Stimulated activated CD8-positive, alpha-beta memory T cell treated with anti-CD3 and anti-CD28 coated beads, Interleukin-4, amount 100 ng/mL, for 4 hours (primary cell): ENCODE measurements at places on chromosomes 12 and 14.

GRCh38 chr14:77043984-77044485, 15.5 kb upstream of the IRF2BPL start:
- DNase-seq = no peak

- no peak for DNase-seq
Measured at GRCh38 chr14:38391334-38391733, 135.4 kb upstream of the CLEC14A start.

DNA sequence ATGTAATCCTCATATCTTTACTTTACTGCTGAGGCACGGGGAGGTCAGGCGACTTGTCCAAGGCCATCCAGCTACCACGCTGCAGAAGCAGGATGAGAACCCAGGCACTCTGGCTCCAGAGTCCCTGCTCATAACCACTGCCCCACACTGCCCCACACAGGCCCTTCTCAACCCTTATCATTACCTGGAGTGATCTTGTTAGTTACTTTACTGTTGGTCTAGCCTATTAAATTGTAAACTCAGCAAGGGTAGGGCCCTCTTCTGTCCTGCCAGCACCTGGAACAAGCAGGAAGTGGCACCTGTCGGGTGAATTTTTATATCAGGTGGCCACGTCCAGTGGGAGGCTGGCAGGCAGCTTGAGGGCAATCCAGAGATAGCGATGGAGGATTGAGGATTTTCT, 12.2 kb downstream of the FAIM2 start:
- DNase-seq = no peak

DNA sequence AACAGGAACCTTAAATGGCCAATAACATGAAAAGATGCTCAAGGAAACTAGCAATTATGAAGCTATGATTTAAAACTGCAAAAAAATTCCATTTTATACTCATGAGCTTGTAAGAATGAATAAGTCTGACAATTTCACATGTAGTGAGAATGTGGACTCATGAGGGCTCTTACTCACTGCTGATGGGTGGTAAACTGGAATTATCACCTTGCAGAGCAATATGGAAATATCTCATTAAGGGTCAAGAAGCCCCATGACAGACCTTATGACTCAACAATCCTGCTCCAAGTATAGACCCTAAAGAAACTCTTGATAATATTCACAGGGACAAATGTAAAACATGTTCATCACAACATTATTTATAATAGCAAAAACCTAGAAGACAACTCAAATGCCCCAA, 23.5 kb upstream of the SMAGP start:
- no peak for DNase-seq

DNA sequence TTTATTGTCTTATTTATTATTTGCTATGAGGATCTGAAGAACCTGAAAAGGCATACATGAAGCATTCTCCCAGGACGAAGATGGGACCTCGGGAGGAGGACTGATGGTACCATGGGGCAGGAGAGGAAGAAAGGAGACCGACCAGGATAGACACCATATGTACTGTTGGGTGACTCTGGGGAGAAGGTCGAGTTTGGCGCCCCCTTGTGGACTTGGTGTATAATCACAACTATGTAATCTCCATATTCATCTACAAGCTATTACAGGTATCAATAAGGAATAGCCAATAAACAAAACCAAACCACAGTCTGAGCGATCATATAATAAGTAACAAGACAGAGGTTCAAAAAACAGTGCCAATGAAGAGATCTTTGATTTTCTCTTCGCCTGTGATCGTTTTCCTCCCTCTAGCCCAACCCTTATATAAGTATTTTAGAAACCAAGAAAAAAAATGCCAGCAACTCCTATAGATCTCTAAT, 139.1 kb downstream of the SPTSSA start:
- DNase-seq = peak; percentile 65

GRCh38 chr12:124498275-124499189, 68.9 kb downstream of the NCOR2 start:
- DNase-seq = no peak

- DNase-seq = no peak
Measured at GRCh38 chr12:77064896-77065360, 441 bp downstream of the E2F7 start.

DNA sequence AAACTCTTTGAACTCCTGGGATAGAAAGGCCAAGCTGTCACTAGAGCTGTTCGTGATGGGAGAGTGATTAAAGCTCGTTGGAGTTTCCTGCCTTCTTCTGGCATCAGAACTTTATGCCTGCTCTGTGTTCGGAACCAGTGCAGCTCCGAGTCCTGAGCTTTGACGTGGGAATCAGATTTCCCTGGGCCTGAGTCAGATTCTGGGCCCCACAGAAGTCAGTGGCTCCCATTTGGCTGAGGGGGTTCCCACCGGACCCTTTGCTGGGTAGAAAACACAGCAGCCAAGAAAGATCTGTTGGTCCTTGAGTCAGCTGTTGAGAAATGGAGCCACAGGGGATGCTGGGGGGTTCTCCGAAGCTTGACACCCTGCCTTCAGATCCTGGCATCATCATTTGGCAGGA, 238.0 kb downstream of the CHST11 start:
- DNase-seq = no peak

DNA sequence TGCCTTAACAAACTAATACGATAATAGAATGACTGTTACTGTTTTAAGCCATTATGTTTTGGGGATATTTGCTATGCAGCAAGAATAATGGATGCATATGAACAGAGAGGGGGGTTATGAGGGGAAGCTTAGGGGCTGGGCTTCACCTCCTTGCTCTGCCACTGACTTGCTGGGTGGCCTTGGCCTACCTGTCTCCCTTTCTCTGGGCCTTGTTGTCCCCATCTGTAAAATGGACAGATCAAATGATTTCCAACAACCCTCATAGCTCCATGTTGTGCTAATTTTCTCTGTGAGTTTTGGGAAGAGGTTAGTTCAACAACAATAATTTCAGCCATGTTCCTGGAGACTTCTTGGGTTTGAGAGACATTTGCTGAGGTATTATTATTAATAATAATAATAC, 119.6 kb downstream of the VRK1 start:
- DNase-seq = no peak

GRCh38 chr12:131494741-131495524, 216.0 kb upstream of the SFSWAP start:
- no peak for DNase-seq

DNA sequence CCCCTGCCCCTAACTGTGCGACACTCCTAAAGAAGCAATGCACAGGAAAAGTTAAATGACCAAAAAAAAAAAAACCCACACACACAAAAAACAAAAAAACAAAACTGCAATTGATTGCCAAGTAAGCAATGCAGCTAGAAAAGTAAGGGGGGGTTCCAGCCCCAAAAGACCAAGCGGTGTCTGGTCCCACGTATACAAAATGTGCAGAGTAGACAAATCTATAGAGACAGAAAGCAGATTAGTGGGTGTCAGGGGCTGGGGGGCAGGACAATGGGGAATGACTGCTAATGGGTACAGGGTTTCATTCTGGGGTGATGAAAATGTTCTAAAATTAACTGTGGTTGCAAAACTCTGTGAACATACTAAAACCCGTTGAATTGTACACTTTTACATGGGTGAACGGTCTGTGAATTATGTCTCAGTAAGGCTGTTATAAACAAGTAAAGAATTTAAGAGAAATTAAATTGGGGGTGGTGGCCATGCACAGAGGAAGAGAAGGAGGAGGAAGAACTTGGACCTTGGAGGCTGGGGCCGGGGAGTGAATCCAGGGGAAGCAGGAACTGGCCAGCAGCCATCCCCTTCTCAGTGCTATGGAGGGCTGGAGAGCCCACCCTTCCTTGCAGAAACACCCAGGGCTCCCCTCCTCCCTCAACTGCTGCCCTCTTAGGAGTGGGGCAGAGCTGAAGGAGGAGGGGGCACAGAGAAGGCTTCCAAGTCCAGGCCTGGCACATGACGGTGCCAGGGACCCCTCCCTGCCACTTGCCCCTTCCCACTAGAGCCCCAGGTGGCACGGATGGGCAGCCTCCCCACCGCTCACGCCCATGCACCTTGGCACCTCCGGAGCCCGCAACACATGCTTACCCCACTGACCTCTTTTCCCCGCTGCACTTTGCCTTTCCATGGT, 45.4 kb downstream of the KDM2B start:
- no peak for DNase-seq

- no peak for DNase-seq
Measured at GRCh38 chr12:104454997-104455396, 1.8 kb upstream of the CHST11 start.

DNA sequence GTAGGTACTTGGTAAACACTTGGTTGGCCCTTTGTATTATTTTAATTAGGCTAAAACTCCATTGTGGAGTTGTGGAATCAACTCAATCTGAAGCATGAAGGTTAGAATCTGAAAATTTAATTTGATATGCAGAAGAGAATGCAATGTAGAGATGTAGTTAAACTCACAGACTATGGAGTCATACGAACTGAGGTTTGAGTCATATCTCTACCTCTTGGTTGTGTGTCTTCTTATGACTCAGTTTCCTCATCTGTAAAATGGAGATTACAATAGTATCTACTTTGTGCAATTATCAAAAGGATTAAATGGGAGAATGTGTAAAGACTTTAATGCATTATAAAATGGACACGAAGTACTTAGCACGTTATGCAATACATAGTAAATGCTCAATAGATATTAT, 146.0 kb upstream of the IFNG-AS1 start:
- DNase-seq = no peak

DNA sequence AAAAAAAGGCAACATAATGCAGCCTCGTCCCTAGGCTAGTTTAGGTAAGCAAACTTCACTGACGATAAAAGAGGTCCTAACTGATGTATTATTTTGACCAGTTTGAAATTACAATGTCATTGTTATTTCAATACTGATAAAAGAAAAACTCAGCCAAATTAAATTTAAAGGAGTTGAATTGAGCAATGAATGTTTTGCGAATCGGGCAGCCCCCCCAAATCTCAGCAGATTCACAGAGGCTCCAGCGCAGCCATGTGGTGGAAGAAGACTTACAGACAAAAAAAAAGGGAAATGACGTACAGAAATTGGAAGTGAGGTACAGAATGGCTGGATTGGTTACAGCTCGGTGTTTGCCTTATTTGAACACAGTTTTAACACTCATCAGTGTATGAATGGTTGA, 8.2 kb upstream of the LDHB start:
- DNase-seq = no peak

GRCh38 chr12:112606611-112607365, 184.8 kb upstream of the RPH3A start:
- no peak for DNase-seq

DNA sequence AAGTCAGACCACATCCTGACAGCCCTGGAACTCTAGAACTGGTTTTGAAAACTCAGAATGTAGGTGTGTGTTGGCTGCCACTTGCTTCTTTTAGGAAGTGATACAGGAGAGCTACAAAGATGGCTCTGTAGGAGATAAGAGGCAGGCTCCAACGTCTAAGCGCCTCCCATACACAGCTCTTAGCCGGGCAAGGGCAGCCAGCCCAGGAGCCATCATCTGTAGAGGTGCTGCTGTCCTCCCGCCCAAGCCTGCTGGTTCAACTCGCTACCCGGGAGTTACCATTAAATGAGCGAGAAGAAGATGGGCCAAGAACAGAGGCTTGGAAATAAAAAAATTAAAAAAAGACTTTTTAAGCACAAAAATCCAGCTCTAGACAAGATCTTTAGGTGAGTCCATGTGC, 61.2 kb upstream of the DIO3 start:
- no peak for DNase-seq

DNA sequence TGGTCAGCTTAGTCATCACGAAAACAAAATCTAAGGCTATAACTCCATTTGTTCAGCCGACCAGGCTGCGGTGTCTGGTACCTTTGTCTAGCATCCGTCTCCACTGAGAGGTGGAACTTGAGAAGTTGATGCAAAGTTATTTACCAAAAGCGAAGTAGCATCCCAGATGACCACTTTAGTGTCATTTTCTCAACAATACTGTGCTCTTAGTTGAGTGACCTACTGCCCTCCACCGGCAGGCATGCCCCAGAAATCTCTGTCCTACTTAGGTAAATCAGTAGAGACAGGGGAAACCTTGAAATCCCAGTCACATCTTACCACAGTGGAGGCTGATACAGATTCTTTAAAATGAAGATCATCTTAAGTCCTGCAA, 1.3 kb upstream of the ST8SIA1 start:
- DNase-seq = no peak

DNA sequence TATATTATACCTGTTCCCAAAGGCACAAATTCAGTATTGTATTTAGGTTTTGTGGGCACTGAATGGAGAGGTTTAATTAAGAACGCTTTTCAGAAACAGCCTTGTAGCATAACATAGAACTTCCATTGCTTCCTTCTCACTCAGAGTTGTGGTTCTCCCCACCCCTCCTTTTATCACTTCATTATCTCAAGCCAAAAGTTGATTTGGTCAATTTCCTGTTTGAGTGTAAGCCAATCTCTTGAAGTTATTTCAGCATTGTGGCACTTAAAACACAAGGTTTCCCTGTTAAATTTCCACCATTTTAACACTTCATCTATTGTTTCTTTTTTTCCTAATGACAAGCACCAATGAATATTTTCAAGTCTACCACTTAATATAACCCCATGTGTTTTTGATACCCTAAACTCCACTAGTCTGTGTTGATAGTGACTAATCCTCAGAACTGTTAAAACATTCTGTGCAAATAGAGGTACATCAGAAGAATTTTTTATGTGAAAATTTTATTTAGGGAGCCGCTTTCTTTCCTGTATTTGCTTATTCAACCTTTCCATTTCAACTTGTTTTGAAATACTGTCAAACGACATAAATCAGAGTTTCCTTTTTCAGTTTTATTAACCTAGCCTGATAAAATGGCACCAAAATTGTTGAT, 340.1 kb downstream of the BCAT1 start:
- DNase-seq = no peak

- DNase-seq = peak; percentile 27
Measured at GRCh38 chr14:91113829-91114078, at the start of gene DGLUCY. TSS of gene DGLUCY (plus strand) at chr14:91114073. CDS start at chr14:91160295, 46,222 bp downstream.

- DNase-seq = no peak
Measured at GRCh38 chr14:32329146-32329545, at the start of gene AKAP6. TSS of gene AKAP6 (plus strand) at chr14:32329298. CDS start at chr14:32433494, 104,196 bp downstream.
